HFFc6 (cell line): ENCODE measurements at places on chromosomes 6 and 20. TPM values are rescaled to one million over a fixed set of nuclear protein-coding genes. Genes with fewer than 3 reads are reported as not detected.

Gene PRR18
- total RNA-seq = not detected in 3 replicates

Gene TFEB
- 10.6 to 13.3 TPM (median 12.1 TPM) in 3 replicates for total RNA-seq

Gene ADGRF5
- 0.26 TPM in 1 of 3 replicates, not detected in the others for total RNA-seq

Gene HSPA1A
- 81.5 to 105 TPM (median 83.8 TPM) in 3 replicates for total RNA-seq

Gene ZBTB9
- total RNA-seq = 6.9 to 8.2 TPM (median 7.1 TPM) in 3 replicates

Gene HLA-DRB5
- not detected in 3 replicates for total RNA-seq

Gene APCDD1L
- total RNA-seq = 14.5 to 36.8 TPM (median 22.8 TPM) in 3 replicates

Gene BTNL2
- not detected in 3 replicates for total RNA-seq

Gene GCLC
- total RNA-seq = 10.6 to 18.6 TPM (median 15.4 TPM) in 3 replicates

Gene WFDC13
- not detected in 3 replicates for total RNA-seq

Gene TMEM200A
- total RNA-seq = 73.3 to 117 TPM (median 79.2 TPM) in 3 replicates

Gene PRL
- total RNA-seq = not detected in 3 replicates

GRCh38 chr6:166955121-166955864 lies 1.1 kb downstream of the RNASET2 start:
- peak overlapping the region; percentile 80 for H3K4me3 ChIP-seq
- no peaks in the 10 kb centered on the region for H3K27me3 ChIP-seq
- H3K36me3 ChIP-seq = peaks cover 9% of the 10 kb centered on the region

GRCh38 chr6:135434991-135435390 lies 62.5 kb downstream of the AHI1 start:
- no peak for DNase-seq
- no peak overlapping the region for H3K4me3 ChIP-seq
- no peaks in the 10 kb centered on the region for H3K27me3 ChIP-seq
- H3K27ac ChIP-seq = no peak overlapping the region

GRCh38 chr6:161596807-161597520 lies 323.1 kb upstream of the AGPAT4 start:
- no peak for DNase-seq
- no peaks in the 10 kb centered on the region for H3K27me3 ChIP-seq
- H3K4me3 ChIP-seq = no peak overlapping the region

DNA sequence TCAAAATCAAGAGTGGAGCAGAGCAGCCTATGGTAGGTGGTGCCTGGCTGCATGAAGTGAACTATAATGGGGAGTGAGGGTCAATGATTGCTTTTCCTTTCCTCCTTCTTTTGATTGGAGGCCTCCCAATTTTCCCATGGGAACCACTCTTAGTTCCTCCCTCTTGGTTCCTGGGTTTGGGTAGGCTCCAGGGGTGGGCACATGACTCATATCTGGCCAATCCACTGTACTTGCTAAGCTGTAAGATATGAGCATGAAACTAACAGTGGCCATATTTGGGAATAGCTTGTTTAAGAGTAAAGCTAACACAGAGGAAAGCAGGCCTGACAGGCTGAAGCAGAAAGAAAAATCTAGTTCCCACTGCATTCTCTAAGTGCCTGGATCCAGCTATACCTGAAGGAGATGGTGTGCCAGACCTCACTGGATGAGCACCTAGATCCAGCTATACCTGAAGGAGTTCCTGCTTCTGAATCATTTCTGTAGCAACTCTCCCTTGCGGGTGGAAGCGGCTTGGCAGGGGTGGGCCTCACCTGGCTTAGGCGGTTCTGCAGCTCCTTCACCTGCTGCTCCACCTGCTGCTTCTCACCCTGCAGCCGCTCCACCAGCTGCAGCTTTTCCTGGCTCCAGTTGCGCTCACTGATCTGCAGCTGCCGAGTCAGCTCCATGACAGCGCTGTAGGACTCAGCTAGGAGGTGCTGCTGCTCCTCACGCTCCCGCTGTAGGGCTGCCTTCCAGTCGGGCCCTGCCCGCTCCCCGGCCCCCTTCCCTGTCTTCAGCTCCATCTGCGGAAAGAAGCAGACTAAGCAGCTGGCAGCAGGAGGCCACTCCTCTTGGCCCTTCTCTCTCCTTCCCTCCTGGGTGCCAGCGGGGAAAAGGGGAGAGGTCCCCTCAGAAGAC lies 29.0 kb upstream of the DSN1 start:
- DNase-seq = peak; percentile 49
- H3K4me1 ChIP-seq = peaks cover 8% of the 10 kb centered on the region
- H3K36me3 ChIP-seq = peaks cover 33% of the 10 kb centered on the region

- no peak overlapping the region for H3K27ac ChIP-seq
- H3K4me1 ChIP-seq = no peaks in the 10 kb centered on the region
- no peaks in the 10 kb centered on the region; the same call in 1 of the 2 replicates for H3K27me3 ChIP-seq
- H3K36me3 ChIP-seq = no peaks in the 10 kb centered on the region; the same call in 1 of the 2 replicates
- no peak for DNase-seq
Measured at GRCh38 chr6:74534465-74535211, 671.2 kb downstream of the COL12A1 start.

GRCh38 chr20:55449091-55449490 lies 556.2 kb downstream of the CBLN4 start:
- no peak for DNase-seq
- H3K4me3 ChIP-seq = no peak overlapping the region
- no peaks in the 10 kb centered on the region for H3K36me3 ChIP-seq
- no peaks in the 10 kb centered on the region for H3K4me1 ChIP-seq
- H3K27me3 ChIP-seq = no peaks in the 10 kb centered on the region; the same call in 1 of the 2 replicates

- DNase-seq = peak; percentile 83
- H3K4me3 ChIP-seq = peak overlapping the region; percentile 22; the same call in 1 of the 2 replicates
- H3K36me3 ChIP-seq = no peaks in the 10 kb centered on the region
- H3K27ac ChIP-seq = peak overlapping the region; percentile 59
Measured at GRCh38 chr6:105432797-105433196, 29.9 kb upstream of the PREP start.

GRCh38 chr6:67722861-67723261 lies 912.2 kb upstream of the ADGRB3 start:
- H3K27me3 ChIP-seq = no peaks in the 10 kb centered on the region
- DNase-seq = no peak
- peaks cover 4% of the 10 kb centered on the region; the same call in 1 of the 2 replicates for H3K36me3 ChIP-seq
- H3K4me3 ChIP-seq = no peak overlapping the region
- H3K4me1 ChIP-seq = no peaks in the 10 kb centered on the region

DNA sequence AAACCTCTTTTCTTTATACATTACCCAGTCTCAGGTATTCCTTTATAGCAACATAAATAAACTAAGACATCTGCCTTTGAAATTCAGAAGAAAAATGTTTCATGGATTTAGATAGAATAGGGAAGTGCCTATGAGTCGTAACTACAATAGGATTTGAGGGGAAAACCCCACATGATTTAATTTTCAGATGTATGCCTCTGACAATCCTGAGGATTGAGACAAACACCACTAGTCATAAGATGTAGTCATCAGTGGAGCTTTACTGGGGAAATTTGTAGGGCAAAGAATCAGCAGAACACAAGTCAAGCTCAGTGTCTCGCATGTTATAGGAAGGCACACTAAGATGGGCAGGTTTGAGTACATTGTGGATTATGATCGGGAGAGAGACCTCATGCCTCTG lies 566.4 kb downstream of the BMP2 start:
- no peak overlapping the region for H3K27ac ChIP-seq
- no peaks in the 10 kb centered on the region for H3K27me3 ChIP-seq
- H3K36me3 ChIP-seq = no peaks in the 10 kb centered on the region
- DNase-seq = no peak
- no peak overlapping the region for H3K4me3 ChIP-seq

- no peak overlapping the region for H3K4me3 ChIP-seq
- H3K27ac ChIP-seq = no peak overlapping the region
- H3K4me1 ChIP-seq = peaks cover 12% of the 10 kb centered on the region
- no peaks in the 10 kb centered on the region for H3K36me3 ChIP-seq
- no peak for DNase-seq
- peaks cover 2% of the 10 kb centered on the region; the same call in 1 of the 2 replicates for H3K27me3 ChIP-seq
Measured at GRCh38 chr6:154937306-154938220, 57.6 kb upstream of the TIAM2 start.

GRCh38 chr6:83597511-83597910 lies 85.2 kb downstream of the PRSS35 start:
- no peak overlapping the region for H3K4me3 ChIP-seq
- H3K4me1 ChIP-seq = peaks cover 18% of the 10 kb centered on the region
- H3K27me3 ChIP-seq = no peaks in the 10 kb centered on the region
- DNase-seq = no peak

GRCh38 chr6:157242791-157243190 lies 80.5 kb downstream of the TMEM242 start:
- DNase-seq = no peak
- H3K4me3 ChIP-seq = no peak overlapping the region
- H3K27me3 ChIP-seq = peaks cover 21% of the 10 kb centered on the region
- no peak overlapping the region for H3K27ac ChIP-seq

DNA sequence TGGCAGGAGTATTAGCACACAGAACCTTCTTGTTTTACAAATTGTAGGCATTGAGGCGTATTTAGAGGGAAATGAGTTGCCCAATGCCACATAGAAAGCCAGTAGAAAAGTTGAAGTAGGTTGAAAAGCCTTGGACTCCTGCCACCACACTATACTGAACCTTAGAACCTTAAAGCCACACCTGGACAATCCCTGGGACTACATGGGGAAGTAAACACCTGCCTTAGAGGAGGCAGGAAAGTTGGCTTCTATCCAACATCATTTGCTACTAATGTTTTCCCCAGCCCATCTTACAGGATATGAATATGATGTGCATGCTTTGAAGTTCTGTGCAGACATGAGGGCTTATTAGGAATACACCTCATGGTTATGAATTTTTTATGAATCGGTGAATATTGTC lies 5.3 kb upstream of the EPPIN start:
- no peak overlapping the region for H3K4me3 ChIP-seq
- H3K4me1 ChIP-seq = no peaks in the 10 kb centered on the region
- DNase-seq = no peak
- peaks cover 12% of the 10 kb centered on the region for H3K27me3 ChIP-seq
- H3K27ac ChIP-seq = no peak overlapping the region

- peaks cover 8% of the 10 kb centered on the region for H3K4me1 ChIP-seq
- H3K36me3 ChIP-seq = no peaks in the 10 kb centered on the region
- DNase-seq = no peak
Measured at GRCh38 chr20:1619861-1620444, at the start of gene SIRPB1. Gene SIRPB1 (minus strand): TSS chr20:1620009. CDS start chr20:1619944, 65 bp downstream.

- H3K4me1 ChIP-seq = peaks cover 70% of the 10 kb centered on the region
- peak overlapping the region; percentile 98 for H3K27ac ChIP-seq
- H3K27me3 ChIP-seq = no peaks in the 10 kb centered on the region
- H3K4me3 ChIP-seq = peak overlapping the region; percentile 79
Measured at GRCh38 chr6:4358414-4359107, 223.2 kb upstream of the ECI2 start.

GRCh38 chr6:2793534-2794151 lies 28.4 kb downstream of the WRNIP1 start:
- peaks cover 46% of the 10 kb centered on the region for H3K4me1 ChIP-seq
- no peak for DNase-seq
- H3K4me3 ChIP-seq = no peak overlapping the region
- H3K36me3 ChIP-seq = no peaks in the 10 kb centered on the region
- peaks cover 2% of the 10 kb centered on the region; the same call in 1 of the 2 replicates for H3K27me3 ChIP-seq

- H3K27me3 ChIP-seq = peaks cover 1% of the 10 kb centered on the region; the same call in 1 of the 2 replicates
- no peak overlapping the region for H3K4me3 ChIP-seq
- H3K27ac ChIP-seq = no peak overlapping the region
Measured at GRCh38 chr6:105320271-105320670, 82.6 kb downstream of the PREP start.

GRCh38 chr6:2447318-2447920 lies 202.0 kb upstream of the GMDS start:
- no peak for DNase-seq
- H3K27ac ChIP-seq = no peak overlapping the region
- H3K36me3 ChIP-seq = no peaks in the 10 kb centered on the region
- H3K4me3 ChIP-seq = no peak overlapping the region
- H3K4me1 ChIP-seq = peaks cover 23% of the 10 kb centered on the region
- H3K27me3 ChIP-seq = peaks cover 15% of the 10 kb centered on the region

GRCh38 chr6:91299544-91300491 lies 712.9 kb upstream of the MAP3K7 start:
- no peaks in the 10 kb centered on the region for H3K36me3 ChIP-seq
- no peaks in the 10 kb centered on the region for H3K27me3 ChIP-seq
- no peaks in the 10 kb centered on the region for H3K4me1 ChIP-seq
- DNase-seq = no peak
